ENCODE measurements at places on chromosomes 16 and 17. TPM values are rescaled to one million over a fixed set of nuclear protein-coding genes. Genes with fewer than 3 reads are reported as not detected.

JUP gene
- 58.4 TPM for total RNA-seq

SCRN2 gene
- 35.5 TPM for total RNA-seq

SLC12A3 gene
- not detected for total RNA-seq

ERN1 gene
- 1.8 TPM for total RNA-seq

SSTR5 gene
- 0.21 TPM for total RNA-seq

CRISPLD2 gene
- 2.0 TPM for total RNA-seq

TSPOAP1 gene
- 4.2 TPM for total RNA-seq

GRCh38 chr17:81037026-81037797 is 2.3 kb downstream of the BAIAP2 start:
- DNase-seq = no peak

DNA sequence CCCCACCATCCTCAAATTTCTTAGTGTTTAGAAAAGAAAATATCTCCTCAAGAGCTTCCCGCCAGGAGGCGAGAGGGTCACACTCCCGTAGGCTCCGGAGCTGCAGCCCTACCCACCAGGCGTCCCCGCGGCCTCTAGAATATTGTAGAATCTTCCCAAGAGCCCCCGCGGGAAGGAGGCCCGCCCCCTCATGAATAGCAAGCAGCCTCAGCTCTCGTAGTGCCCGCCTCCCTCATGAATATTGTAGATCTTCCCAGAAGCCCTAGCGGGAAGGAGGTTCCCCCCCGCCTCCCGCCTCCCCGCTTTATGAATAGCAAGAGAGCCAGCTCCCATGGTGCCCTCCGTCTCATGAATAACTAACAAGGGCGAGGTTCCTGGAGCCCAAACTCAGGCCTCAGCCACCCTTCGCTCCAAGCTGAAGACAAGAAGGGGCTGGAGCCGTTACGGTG is at the start of gene FBXO47:
TSS of gene FBXO47 (minus strand) at position 114 of the 449 bp plus-strand sequence. CDS start 4,378 bp downstream, outside the sequence.
- peak; percentile 82 for DNase-seq

DNA sequence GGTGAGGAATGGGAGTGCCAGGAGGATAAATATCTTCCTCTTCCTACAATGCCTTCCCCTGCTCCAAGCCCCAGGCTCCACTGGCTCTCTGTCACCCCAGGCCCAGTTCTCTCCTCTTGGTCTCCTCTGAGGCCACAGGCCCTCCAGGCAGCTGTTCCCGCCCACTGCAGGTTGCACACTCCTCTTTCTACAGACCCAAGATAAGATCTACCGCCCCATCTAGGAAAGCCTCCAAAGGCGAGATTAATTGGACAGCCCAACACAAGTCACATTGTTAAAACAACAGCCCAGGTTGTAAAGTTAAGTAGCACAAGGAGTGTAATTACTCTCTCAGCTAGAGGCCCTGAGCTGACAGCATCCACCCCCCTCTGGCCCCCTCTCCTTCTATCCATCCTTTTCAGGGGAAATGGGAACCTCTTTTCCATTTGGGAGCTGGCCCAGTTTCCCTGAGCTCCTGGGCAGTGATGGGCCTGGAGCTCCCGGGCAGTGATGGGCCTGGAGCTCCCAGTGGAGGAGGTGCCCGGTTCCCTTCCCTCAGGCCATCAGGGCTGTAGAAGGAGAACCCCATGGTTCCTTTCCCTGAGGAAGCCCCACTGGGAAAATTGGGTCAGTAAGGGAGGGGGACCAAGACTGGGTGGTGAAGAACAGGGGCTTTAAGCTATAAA is 7.3 kb downstream of the DLX4 start:
- no peak for DNase-seq

- no peak for DNase-seq
Observed at GRCh38 chr17:72004611-72005331, 116.0 kb upstream of the SOX9 start.

GRCh38 chr17:31510308-31511194 is 119.1 kb downstream of the RAB11FIP4 start:
- no peak for DNase-seq

- peak; percentile 71 for DNase-seq
Observed at GRCh38 chr16:3401719-3402397, 843 bp downstream of the ZNF174 start.

DNA sequence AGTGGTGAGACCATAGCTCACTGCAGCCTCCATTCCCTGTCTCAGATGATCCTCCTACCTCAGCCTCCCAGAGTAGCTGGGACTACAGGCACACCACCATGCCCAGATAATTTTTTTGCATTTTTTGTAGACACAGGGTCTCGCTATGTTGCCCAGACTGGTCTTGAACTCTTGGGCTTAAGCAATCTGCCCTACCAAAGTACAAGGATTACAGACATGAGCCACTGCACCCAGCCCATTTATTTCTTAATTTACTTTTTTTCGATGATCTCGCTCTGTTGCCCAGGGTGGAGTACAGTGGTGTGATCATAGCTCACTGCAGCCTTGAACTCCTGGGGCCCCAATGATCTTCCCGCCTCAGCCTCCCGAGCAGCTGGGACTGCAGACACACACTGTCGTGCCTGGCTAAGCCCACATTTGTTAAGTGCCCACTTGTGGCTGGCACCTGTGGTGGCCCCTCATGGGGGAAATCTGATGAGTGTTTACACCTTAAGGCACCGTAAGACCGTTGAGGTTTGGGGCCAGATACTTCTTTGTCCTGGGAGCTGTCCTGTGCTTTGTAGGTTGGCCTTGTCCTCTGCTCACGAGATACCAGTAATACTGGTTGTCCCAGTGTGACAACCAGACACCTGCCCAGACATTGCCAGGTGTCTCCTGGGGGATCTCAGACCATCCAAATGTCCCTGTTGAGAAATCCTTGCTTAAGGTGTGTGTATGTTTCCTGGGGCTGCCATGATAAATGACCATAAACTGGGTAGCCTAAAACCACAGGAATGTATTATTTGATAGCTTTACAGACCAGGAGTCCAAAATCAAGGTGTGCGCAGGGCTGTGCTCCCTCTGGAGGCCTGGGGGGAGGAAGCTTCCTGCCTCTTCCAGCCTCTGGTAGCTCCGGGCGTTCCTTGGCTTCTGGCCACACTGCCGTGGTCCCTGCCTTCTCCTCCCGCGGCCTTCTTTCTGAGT is 141.4 kb upstream of the GSE1 start:
- DNase-seq = no peak

DNA sequence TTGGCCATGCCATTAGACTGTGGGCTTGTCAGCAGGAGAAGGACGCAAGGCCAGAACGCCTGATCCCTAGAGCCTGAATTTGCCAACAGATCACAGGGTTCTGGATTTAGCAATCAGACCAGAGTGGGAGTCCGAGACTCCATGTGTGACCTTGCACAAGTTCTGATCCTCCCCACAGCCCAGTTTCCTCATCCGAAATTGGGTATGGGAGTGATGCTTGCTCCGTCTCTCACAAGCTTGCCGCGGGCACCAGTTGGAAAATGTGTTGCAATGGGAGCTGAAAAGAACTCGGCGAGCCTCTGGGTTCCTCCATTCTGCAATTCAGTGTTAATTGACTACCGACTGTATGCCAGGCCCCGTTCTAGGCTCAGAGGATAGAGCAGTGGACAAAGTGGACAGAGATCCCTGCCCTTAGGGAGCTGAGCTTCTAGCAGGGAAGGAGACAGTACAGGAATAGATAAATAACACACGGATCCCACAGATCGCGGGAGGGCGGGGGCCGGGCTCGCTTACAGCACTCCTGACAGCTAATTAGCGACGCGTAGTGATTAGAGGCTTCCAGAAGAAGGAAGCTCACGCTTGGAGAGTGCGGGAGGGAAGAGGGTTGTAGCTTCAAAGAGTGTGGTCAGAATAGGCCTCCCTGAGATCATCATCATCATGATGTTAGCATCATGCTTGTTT is 150.4 kb upstream of the CIBAR2 start:
- DNase-seq = no peak

GRCh38 chr16:11234884-11235702 is 20.9 kb downstream of the SOCS1 start:
- no peak for DNase-seq

DNA sequence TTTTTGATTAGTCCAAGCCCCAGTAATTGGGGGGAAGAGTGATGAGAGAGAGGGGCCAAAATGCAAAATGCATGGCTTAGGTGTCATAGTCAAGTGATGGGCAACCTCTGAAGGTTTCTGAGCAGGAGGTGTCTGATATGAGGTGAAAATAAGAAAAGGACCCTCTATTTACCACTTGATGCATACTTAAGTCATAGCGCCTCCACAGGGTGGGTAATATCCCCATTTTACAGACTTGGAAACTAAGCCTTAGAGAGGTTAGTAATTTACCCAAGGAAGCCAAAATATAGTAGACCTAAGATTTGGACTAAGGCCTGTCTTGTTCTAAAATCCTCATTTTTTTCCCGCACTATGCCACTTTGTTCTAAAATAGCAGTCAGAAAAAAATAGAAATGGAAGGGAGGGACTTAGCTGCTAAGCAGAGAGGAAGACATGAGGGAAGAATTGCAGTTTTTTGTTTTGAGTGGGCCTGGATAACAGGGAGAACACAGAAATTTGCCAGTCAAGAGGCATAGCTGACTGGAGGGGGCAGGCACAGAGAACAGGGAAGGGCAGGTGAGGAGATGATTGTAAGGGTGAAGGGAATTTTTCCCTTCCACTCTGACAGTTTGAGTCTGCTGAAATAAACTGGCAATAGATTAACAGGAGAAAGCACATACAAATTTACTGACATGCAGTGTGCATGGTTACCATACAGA is 2.3 kb upstream of the GRB2 start:
- no peak for DNase-seq

DNA sequence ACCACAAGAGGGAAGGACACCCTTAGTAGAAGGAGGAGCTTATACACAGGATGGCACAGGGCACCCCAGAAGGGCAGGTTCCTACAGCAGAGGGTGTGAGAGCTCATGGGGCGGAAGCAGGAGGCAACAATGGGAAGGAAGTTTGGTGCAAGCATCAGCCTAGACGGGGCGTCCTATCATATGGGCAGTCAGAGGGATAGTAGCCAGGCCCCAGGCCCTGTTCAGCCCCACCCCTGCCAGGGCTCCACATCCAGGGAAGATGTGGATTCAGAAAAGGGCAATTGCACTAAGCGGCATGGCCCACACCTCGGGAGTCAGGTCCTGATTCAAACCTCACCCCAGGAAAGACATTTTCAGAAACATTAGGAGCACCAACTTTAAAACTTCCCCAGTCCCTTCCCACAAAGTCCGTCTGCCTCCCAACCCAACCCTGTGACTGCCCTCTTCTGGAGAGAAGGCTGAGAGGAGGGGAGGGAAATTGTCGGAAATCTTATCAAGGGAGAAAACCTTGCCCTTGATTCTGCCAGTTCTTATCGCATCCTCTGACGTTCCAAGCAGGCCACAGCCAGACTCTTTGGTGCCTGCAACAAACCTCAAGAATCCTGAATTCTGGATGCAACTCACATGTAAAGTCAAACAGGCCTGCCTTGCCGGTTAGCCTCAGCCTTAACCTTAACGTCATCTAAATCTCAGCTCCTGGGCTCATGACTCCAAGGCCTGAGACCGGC is 198.8 kb upstream of the CDH5 start:
- peak; percentile 57 for DNase-seq

GRCh38 chr16:82943371-82943770 is 316.6 kb downstream of the CDH13 start:
- DNase-seq = no peak

- DNase-seq = peak; percentile 89
Observed at GRCh38 chr16:85245307-85246172, 133.3 kb upstream of the CIBAR2 start.

DNA sequence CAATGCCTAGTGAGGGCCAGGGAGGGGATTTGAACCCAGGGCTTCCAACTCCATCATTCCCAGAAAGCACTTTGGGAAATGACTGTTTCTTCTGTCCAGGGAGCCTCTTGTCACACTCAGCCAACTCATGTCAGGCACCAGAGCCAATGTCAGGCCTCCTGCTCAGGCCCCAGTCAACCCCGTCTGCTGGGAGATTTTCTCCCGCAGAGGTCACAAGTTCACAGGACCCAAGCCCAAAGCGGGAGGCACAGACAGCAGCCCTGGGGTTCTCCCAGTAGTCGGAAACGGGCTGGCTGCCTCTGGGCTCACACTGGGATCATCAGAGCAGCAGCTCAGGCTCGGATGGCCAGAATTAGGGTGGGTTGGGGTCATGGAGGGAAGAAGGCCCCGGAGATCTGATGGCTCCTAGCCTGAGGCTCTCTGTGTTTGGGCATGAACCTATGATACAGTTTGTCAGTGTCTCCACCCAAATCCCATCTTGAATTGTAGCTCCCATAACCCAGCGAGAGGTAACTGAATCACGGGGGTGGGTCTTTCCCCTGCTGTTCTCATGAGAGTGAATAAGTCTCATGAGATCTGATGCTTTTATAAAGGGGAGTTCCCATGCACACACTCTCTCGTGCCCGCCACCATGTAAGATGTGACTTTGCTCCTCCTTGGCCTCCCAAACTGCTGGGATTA is 255.5 kb downstream of the PARN start:
- DNase-seq = no peak

- DNase-seq = peak; percentile 74
Observed at GRCh38 chr16:3065069-3065741, at the start of gene IL32. Gene IL32 (plus strand): TSS chr16:3065640. CDS start chr16:3065812, 172 bp downstream.

DNA sequence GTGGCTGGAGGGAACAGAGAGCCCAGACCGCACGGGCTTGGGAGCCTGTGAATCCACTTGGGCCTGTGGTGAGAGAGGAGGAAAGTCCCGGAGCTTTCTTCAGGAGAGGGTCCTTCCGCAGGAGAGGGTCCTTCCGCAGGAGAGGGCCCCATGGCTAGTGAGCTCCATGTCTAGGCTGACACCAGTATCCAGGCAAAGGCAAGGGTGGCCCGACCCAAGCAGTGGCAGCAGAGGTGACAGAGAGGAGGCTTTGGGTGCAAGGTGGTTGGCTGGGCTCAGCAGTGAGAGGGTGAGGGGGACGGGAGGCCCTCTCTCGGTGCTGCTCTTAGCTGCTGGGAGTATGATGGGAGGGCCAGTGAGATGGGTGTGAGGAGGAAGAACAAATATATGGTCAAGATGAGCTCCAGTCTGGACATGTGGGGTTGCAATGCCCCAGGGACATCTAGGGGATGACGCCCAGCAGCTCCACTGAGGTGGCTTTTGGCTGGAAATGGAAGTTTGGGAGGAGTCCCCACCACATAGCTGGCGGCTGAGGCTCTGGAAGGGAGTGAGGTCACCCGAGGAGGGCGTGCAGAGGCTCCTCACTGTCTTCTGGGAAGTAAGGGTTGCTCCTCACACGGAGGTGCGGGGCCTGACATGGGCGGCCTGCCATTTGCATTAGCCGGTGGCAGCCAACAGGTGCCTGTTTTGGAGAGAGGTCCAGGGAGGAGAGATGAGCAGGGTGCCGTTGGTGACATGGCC is 2.3 kb upstream of the HSD3B7 start:
- DNase-seq = no peak

All from H7 (cell line).